NCI-H774 (cell line): ENCODE measurements at places on chromosomes 1 and 21.

GRCh38 chr1:95042286-95042685 is 30.5 kb downstream of the ALG14 start:
- no peak for DNase-seq

GRCh38 chr1:118933051-118933781 is 54.9 kb downstream of the TBX15 start:
- DNase-seq, result no peak

GRCh38 chr21:44778499-44778911 is 23.1 kb downstream of the UBE2G2 start:
- DNase-seq, result no peak

DNA sequence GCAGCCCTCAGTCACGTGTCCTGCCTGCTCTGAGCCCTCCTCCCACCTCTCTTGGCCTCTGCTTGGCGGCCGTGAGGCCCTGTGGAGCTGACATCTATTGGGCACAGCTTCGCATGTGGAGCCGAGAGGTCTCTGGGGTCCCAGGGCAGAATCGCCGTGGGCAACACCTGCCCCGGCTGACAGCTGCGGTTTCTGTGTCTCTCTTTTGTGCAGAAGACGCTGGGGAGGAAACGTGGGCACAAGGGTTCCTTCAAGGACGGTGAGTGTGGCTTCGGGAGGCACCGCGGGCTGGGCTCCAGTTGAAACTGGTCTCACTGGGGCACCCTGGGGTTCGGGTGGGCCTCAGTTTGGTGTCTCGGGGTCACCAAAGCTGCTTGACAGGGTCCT is 11.5 kb downstream of the ARHGEF16 start:
- no peak for DNase-seq

GRCh38 chr1:4002061-4002521 is 102.0 kb upstream of the C1orf174 start:
- no peak for DNase-seq

DNA sequence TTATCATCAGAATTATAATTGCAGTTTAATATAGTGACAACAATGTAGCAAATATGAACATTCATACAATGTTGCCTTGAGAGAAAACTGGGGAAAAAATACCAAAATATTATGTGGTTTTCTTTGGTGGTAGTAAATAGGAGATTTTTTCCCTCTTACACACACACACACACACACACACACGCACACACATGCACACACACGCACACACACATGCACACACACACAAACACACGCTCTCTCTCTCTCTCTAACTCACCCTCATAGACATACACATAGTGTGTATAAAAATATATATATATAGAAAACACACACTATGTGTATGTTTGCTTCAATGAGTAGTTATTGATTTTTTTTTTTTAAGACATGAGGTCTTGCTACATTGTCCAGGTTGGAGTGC is 211.6 kb downstream of the HHAT start:
- DNase-seq, result no peak

- DNase-seq, result no peak
These were observed 46.9 kb downstream of the GIPC2 start for GRCh38 chr1:78092643-78093042.

GRCh38 chr1:192831706-192832355 is 23.0 kb downstream of the RGS2 start:
- DNase-seq, result no peak
